ENCODE measurements at places on chromosomes 6 and 20.

DNA sequence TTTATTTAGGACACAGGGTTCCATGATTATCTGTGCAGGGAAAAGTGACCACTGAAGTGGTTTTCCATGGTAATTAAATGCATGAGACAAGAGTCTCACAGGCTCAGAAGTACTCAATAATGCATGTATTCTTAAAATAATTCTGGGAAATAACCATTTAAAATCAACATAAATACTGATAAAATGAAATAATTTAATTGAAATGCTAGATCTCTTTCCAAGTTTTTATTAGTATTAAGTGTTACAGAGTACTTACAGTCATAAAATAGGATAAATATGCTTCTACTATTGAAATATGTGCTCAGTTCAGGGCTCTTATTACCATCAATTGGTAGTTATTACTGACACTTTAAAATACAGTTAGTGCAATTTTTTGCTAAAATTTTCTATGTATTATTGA lies 916.0 kb upstream of the GJE1 start:
- DNase-seq = no peak

DNA sequence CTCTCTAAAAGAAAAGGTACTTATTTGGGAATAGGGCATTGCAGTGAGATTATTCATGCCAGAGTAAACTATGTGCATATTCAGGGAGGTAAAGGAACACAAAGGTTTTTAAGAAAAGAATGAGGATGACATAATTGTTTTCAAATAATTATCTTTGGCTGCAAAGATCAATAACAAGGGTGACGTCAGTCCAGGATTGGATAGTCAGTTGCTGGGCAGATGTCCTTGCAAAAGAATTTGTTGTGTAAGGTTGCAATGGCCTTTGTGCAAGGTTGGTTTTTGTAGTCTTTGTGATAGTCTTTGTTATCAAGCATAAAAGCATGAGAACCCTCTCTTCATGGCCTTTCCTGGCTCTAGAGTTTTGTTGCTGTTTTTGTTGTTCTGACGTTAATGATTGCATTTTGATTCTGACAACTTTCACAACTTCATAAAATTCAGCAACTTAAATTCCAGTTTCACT lies 17.7 kb downstream of the LOC128125822 start:
- DNase-seq = no peak

- DNase-seq = no peak
Measured at GRCh38 chr6:136591617-136592016, 41.4 kb upstream of the MAP7 start.

- no peak for DNase-seq
Measured at GRCh38 chr20:46085179-46085851, 4.4 kb downstream of the NCOA5 start.

- DNase-seq = no peak
Measured at GRCh38 chr6:140344142-140344913, 969.9 kb upstream of the CITED2 start.

- no peak for DNase-seq
Measured at GRCh38 chr6:125356884-125357283, 55.1 kb upstream of the HDDC2 start.

GRCh38 chr6:39059496-39060310 lies 11.1 kb downstream of the GLP1R start:
- DNase-seq = no peak

- no peak for DNase-seq
Measured at GRCh38 chr6:135412761-135413160, 84.8 kb downstream of the AHI1 start.

- DNase-seq = no peak
Measured at GRCh38 chr6:35240838-35241801, 18.4 kb upstream of the ZNF76 start.

GRCh38 chr20:35560105-35560511 lies 18.2 kb downstream of the ERGIC3 start:
- DNase-seq = no peak

DNA sequence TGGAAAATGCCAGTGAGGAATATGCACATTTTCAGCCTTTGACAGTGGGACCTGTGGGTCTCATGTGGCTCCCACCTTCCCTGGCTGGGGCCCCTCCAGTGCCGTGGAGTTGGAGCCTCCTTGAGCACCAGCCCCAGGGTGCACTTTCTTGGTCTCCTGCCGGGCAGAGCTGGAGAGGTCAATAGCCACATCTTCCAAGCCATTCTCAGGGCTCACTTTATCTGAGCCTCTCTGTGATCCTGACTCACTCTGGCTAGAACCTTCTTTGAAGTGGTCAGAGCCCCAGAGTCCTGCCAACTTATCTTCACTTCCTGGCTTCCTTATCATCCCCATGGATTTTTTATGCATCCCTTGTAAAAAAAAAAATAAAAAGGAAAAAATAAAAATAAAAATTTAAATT lies 5.7 kb downstream of the VSX1 start:
- DNase-seq = no peak

DNA sequence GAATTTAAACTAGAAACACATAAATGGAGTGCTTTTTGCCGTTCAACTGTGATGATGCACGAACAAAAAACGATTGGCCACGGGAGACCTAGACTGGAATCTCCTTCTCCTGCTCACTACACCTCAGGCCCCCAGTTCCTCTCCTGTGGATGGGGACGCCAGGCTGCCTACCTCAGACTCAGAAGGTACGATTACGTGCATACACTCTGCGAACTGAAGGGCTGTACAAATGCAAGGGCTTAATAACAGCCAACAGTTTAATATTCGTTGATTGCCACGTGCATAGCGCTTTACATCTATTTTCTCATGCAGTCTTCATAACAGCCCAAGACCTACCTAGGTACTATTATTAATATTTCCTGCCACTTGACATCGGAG lies 495 bp upstream of the ARMC2 start:
- no peak for DNase-seq

GRCh38 chr20:37749620-37750403 lies 56.0 kb downstream of the CTNNBL1 start:
- no peak for DNase-seq

GRCh38 chr6:151351146-151351700 lies 40.1 kb downstream of the ZBTB2 start:
- DNase-seq = no peak

- no peak for DNase-seq
Measured at GRCh38 chr6:126614642-126615504, 275.0 kb downstream of the CENPW start.

DNA sequence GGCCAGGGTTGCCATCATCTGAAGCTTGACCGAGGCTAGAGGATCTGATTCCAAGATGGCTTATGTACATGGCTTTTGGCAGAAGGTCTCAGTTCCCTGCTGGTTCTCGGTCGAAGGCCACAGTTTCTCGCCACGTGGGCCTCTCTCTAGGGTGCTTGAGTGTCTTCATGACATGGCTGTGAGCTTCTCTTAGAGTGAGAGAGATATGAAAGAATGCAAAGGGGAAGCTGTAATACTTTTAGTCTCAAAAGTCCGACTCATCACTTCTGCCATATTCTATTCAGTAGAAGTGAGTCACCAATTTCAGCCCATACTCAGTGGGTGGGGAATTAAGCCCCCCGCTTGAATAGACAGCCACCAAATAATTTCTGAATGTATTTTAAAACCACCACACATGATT lies 94.2 kb downstream of the UTRN start:
- no peak for DNase-seq

GRCh38 chr6:143877584-143878271 lies 13.5 kb downstream of the ZC2HC1B start:
- DNase-seq = no peak

DNA sequence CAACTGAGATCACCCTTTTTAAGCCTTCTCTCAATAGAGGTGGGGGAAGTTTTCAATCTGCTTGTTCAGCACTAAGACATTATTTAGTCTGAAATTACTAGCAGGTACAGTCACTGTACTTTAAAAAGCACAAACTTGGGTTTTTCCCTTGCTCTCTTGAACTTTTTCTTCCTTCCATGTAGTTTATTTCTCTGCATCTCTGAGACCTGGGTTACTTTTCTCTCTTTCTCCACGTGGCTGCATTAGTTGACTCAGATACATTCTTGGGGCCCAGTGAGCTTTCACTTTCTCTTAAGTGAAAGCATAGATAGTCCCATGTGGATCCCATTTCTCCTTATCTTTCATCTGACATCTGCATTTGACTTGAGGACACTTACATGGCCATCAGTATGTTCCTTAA lies 433.9 kb upstream of the MAP3K7 start:
- no peak for DNase-seq

DNA sequence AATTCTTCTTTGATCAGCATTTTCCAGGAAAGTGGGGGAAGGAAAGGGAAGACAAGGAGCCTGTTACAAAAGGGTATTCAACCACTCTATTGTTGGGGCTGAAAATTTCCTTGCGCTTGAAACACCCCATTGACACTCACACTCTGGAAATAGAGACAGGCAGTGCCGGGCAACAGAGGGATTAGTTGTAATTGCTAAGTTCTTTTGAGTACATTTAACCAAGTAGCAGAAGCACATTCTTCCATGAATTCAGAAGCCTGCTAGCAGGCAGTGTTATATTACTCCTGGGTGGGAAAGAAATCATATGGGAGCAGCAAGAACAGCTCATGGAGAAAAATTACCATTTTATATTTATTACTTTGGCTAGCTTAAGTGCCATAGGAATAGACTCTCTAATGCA lies 745.5 kb downstream of the C6orf118 start:
- no peak for DNase-seq
